ENCODE measurements at places on chromosomes 1 and 21.
A peak's percentile ranks its signal among the peaks of the same experiment; 100 is the strongest.

DNA sequence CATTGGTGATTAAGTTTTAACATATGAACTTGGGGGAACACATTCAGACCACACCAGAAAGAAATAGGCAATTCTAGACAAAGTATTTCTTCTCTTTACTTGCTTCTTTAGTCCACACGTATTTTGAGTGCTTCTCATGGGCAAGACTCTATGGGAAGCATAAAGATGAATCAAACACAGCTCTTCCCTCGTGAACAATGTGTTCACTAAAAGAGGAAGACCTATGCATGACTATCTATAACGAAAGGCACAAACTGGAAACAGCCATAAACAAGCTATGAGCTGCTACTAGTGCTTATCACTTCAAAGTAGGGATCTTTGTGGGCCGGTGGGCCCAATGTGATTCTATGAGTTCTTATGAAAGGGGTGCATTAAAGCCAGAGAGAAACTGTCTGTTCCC, 53.0 kb upstream of the PRDX6 start:
- no peak overlapping the region for H3K27ac ChIP-seq
- no peaks in the 10 kb centered on the region for H3K36me3 ChIP-seq
- peaks cover 9% of the 10 kb centered on the region for H3K4me1 ChIP-seq
- no peaks in the 10 kb centered on the region for H3K27me3 ChIP-seq
- H3K4me3 ChIP-seq: no peak overlapping the region
- no peak for DNase-seq

GRCh38 chr1:48677306-48678287, 99.1 kb downstream of the BEND5 start:
- H3K4me3 ChIP-seq: no peak overlapping the region
- DNase-seq: peak; percentile 7
- H3K27me3 ChIP-seq: peaks cover 4% of the 10 kb centered on the region
- H3K36me3 ChIP-seq: no peaks in the 10 kb centered on the region
- H3K4me1 ChIP-seq: no peaks in the 10 kb centered on the region

- peak overlapping the region; percentile 90 for H3K4me3 ChIP-seq
- H3K27ac ChIP-seq: peak overlapping the region; percentile 97
Measured at GRCh38 chr1:167934426-167935215, 1.9 kb upstream of the DCAF6 start.

GRCh38 chr1:200894712-200895442, at the start of gene INAVA:
Gene INAVA (plus strand): TSS chr1:200894900. CDS start chr1:200898401, 3,501 bp downstream.
- no peak within 1 kb of the TSS for H3K4me3 ChIP-seq
- peaks cover 4% of the 10 kb centered on the region for H3K4me1 ChIP-seq
- no peak within 1 kb of the TSS for H3K27ac ChIP-seq
- peaks cover 54% of the 10 kb centered on the region for H3K27me3 ChIP-seq

GRCh38 chr1:155858800-155859233, 550 bp upstream of the SYT11 start:
- H3K4me3 ChIP-seq: peak overlapping the region; percentile 94
- peaks cover 12% of the 10 kb centered on the region for H3K36me3 ChIP-seq
- peak; percentile 27 for DNase-seq
- peak overlapping the region; percentile 92 for H3K27ac ChIP-seq
- H3K4me1 ChIP-seq: peaks cover 49% of the 10 kb centered on the region

DNA sequence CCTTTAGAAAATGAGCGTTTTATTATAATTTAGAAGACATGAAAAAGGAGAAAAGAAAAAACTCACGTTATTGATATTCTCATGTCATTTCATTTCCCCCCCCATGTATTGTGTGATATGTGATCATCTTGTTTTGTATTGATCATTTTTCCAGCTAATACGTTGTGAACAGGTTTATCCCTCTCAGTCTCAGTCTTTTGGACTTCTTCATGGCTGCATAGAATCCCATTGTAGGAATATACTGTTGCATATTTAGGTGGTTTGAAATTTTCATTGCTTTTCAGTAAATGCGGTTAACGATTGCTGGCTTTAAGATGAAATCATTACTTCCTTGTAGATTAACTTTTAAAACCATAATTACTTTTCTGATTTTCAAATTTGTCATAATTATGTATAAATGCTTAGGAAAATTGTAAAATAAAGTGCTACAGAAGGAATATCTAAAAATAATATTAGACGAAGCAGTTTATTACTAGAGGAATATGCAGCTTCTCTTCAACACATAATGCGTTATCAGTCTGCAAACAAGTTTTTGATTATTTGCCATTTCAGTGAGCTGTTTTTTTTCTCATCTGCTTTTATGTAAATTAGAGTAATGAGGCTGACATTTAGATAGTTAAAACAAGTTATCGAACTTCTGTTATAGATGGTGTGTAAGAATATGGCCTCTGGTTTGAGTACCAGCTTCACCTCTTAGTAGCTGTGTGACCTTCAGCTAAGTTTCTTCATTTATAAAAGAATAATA, 1.8 kb downstream of the SON start:
- peak overlapping the region; percentile 98 for H3K4me3 ChIP-seq
- peaks cover 27% of the 10 kb centered on the region for H3K4me1 ChIP-seq
- H3K36me3 ChIP-seq: peaks cover 56% of the 10 kb centered on the region
- no peaks in the 10 kb centered on the region for H3K27me3 ChIP-seq
- peak overlapping the region; percentile 100 for H3K27ac ChIP-seq
- DNase-seq: no peak

GRCh38 chr1:6948861-6949260, 163.6 kb downstream of the CAMTA1 start:
- no peak overlapping the region for H3K27ac ChIP-seq
- no peaks in the 10 kb centered on the region for H3K36me3 ChIP-seq
- no peak overlapping the region for H3K4me3 ChIP-seq
- H3K4me1 ChIP-seq: no peaks in the 10 kb centered on the region

- no peak overlapping the region for H3K4me3 ChIP-seq
- no peaks in the 10 kb centered on the region for H3K27me3 ChIP-seq
- H3K36me3 ChIP-seq: peaks cover 34% of the 10 kb centered on the region
- H3K4me1 ChIP-seq: peaks cover 64% of the 10 kb centered on the region
Measured at GRCh38 chr1:39269349-39269748, 64.9 kb downstream of the MACF1 start.

DNA sequence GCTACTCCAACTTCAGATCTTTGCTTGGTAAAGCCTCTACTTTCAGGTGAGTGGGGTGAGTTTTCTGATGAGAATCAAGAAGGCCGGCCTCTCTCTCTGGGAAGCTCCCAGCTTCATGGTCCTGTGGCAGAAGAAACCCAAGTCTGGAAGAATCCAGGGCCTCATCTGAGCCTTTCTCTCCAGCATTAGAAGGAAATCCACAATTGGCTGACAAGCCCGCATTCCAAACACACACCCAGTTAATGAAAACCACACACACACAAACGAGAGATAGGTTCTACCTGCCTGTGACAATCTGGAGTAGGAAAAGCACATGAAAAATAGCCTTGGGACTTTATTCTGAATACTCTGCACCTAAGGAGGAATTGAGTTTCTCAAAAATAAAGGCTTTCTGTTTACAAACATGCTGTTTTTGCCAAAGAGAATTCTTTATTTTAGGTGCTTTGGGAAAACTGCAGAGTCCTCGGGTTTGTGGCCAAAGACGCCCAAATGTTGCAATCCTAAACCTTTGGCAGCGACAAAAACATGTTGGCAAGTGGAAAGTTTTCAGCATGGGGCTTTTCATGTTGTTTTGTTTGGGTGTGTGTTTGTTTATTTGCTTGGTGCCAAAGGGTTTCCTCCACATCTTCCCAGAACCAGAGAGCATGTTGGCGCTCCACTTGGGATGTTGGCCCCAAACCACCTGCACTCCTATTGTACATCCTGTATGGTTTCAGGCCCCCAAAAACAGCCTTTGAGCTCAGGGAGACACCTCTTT, 216.2 kb downstream of the SETD4 start:
- DNase-seq: no peak
- H3K27me3 ChIP-seq: peaks cover 4% of the 10 kb centered on the region
- H3K27ac ChIP-seq: no peak overlapping the region
- H3K36me3 ChIP-seq: no peaks in the 10 kb centered on the region
- H3K4me3 ChIP-seq: no peak overlapping the region

DNA sequence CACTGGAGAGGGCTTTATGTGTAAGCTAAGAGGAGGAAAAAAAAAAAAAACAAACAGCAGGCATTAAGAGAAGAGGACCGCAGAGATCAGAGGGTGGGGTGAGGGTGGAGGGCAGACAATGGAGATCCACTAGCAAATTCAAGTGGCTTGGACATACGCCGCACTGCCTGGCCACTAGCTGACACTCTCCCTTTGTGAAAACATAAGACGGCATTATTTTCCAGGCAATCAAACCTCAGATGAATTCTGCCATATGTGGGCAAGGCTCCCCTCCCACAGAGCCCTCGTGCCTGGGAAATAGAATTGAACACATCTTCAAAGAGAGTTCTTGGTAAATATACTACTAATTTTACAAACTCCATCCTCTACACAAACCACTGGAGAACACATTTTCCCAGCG, 53.6 kb downstream of the ERG start:
- no peaks in the 10 kb centered on the region for H3K4me1 ChIP-seq
- no peak overlapping the region for H3K4me3 ChIP-seq
- H3K36me3 ChIP-seq: no peaks in the 10 kb centered on the region
- no peak for DNase-seq

DNA sequence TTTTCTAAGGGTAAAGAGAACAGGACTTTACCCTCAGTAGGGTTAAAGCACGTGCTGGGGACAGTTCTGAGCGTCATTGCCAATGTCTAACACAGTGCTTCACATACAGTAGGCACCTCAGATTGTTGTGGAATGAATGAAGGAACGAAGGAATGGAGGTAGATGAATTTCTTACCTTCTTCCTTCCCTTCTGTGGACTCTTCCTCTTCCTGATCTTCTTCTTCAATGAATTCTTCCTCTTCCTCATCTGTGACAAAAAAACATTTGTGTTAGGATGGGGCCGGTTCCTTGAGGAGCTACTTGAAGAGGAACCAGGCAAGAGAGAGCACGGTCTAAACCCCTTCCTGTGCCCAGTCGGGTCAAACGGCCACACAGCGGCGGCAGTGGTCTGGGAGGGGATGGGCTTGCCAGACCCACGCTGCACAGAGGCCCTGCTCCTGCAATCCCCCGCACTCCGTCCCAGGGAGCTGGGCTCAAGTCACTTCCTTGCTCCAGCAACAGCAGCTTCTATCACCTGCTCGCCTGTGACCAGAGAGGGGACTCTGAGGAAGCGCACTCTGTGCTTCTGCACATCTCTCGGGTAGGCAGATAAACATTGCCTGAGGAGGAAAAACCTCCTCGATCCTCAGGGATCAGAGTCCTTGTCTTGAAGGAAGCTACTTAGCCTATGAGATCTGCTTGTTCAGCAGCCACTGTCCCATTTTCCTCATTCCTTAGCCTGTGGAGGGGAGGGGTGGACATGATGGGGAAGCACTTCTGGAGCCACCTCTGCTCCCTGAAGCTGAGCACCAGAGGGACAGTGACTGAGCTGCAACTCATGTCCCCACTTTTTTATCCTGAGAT, 8.0 kb upstream of the SLC30A2 start:
- H3K36me3 ChIP-seq: no peaks in the 10 kb centered on the region
- H3K27ac ChIP-seq: no peak overlapping the region
- H3K27me3 ChIP-seq: peaks cover 65% of the 10 kb centered on the region

DNA sequence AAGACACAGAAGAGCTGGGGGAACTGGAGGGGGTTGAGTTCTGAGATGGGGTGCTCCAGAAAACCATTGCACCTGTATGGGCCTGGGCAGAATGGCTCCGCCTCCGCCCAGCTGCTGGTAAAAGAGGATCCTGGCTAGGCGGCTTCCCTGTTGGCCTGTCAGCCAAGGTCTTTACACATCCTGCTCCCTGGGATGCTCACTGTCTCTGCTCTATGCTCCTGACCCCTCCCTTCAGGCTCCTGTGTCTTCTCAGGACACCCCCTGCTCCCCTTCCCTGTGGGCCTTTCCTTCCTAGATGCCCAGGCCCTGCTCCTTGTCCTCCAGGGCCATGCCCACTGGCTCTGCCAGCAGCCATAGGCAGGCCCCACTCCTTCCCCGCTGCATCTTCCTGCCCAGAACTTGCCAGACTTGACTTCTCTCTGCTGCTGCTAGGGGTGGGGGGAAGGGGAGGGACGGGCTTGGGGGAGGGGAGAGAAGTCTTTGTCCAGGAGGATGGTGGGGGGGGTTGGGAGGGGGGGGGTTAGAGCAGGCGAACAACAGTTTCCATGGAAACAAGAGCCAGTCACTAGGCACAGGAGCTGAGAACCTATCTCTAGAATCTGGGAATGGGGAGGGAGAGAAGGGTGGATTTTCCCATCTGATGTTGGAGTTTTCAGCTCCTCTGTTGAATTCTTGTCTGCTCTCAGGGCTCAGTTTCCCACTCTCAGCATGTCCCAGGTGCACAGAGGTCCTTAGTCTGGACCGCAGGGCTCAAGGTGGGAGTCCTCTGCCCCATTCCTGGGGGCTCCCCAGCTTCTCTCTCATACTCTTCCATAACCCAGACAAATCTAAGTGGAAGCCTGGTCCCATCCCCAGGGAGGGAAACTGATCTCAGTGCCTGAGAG, 10.6 kb downstream of the CELSR2 start:
- H3K4me1 ChIP-seq: peaks cover 2% of the 10 kb centered on the region
- DNase-seq: no peak
- H3K4me3 ChIP-seq: no peak overlapping the region
- H3K27me3 ChIP-seq: peaks cover 2% of the 10 kb centered on the region
- H3K27ac ChIP-seq: no peak overlapping the region

DNA sequence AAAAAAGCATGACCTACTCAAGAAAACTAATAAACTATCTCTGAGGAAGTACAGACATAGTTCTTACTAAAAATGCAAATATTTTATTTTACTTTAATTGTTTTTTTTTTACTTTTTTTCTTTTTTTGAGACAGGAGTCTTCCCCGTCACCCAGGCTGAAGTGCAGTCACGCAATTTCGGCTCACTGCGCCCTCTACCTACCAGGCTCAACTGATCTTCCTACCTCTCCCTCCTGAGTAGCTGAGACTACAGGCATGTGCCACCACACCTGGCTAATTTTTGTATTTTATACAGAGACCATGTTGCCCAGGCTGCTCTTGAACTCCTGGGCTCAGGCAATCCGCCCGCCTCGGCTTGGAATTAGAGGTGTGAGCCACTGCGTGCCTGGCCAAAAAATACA, 1263.1 kb downstream of the KCNT2 start:
- no peak for DNase-seq
- H3K27ac ChIP-seq: no peak overlapping the region
- no peaks in the 10 kb centered on the region for H3K36me3 ChIP-seq
- no peaks in the 10 kb centered on the region for H3K27me3 ChIP-seq
- H3K4me1 ChIP-seq: no peaks in the 10 kb centered on the region

DNA sequence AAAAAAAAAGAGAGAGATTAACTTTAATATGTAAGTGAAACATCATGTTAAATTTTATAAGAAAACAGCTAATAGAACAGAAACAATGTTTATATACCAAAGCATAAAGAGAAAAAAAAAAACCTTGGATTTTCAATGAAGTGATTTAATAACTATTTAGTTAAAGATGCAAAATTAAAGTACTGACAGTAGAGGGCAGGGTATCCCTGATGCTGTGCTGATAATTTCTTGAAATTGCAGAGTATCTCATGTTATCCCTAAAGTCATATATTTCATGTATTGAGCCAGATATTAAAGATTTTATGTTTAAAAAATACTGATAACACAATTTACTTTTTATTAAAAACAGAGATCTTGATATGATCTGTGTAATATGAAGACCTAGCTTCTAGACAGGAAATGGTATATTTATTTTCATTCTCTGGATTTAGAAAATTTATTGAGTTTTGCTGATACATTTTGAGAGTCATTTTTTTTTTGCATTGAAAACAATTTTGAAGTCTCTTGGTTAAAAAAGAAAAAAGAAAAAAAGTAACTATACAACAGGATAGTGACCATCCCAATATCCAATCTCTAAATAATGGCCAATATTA, 273.2 kb downstream of the USP25 start:
- H3K4me1 ChIP-seq: no peaks in the 10 kb centered on the region
- no peak for DNase-seq
- H3K36me3 ChIP-seq: no peaks in the 10 kb centered on the region
- H3K27me3 ChIP-seq: no peaks in the 10 kb centered on the region

Measured in T-helper 2 cell treated with Interferon-gamma antibody and Interleukin-4, amounts not matched to agents 5 μg/mL and 100 μg/mL, for 36 hours (primary cell).